Naive thymus-derived CD4-positive, alpha-beta T cell (primary cell): ENCODE measurements at places on chromosomes 2 and 18. TPM values are rescaled to one million over a fixed set of nuclear protein-coding genes. Genes with fewer than 3 reads are reported as not detected.

DNA sequence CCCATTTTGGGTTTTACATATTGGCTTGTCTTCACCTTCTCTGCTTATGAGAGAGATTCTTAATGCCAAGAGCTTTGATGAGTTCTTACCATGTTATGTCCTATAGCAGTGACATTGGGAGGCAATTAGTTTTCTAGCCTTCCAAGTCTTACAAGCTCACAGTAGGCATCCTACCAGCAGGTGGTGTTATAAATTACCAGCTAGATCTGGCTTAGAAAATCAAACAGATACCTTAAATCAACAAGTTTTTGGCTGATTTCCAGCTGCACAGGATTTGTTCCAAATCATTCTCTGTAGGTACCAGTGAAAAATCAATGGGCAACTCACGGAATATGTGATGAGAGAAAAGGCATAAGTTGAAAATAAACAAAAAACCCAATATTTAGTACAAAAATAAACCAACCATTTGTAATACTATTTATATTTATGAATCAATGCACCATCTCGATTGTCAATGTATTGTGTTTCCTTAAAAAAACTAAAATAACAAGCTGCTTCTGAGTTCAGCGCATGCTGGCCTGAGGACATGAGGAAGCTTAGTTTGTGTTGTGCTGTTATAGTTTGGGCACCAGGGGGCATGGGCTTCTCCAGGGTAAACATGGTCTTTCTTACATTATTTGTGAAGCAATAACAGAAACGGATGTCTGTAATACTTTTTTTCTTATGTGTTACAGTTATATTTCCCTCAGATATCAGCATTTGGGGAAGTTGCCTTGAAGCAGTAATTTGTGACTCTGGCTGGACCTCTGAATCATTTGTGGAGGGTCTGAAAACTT lies 34.1 kb upstream of the NXPH2 start:
- H3K36me3 ChIP-seq = no peaks in the 10 kb centered on the region
- no peaks in the 10 kb centered on the region for H3K27me3 ChIP-seq
- H3K4me3 ChIP-seq = no peak overlapping the region
- DNase-seq = no peak
- H3K4me1 ChIP-seq = no peaks in the 10 kb centered on the region

DNA sequence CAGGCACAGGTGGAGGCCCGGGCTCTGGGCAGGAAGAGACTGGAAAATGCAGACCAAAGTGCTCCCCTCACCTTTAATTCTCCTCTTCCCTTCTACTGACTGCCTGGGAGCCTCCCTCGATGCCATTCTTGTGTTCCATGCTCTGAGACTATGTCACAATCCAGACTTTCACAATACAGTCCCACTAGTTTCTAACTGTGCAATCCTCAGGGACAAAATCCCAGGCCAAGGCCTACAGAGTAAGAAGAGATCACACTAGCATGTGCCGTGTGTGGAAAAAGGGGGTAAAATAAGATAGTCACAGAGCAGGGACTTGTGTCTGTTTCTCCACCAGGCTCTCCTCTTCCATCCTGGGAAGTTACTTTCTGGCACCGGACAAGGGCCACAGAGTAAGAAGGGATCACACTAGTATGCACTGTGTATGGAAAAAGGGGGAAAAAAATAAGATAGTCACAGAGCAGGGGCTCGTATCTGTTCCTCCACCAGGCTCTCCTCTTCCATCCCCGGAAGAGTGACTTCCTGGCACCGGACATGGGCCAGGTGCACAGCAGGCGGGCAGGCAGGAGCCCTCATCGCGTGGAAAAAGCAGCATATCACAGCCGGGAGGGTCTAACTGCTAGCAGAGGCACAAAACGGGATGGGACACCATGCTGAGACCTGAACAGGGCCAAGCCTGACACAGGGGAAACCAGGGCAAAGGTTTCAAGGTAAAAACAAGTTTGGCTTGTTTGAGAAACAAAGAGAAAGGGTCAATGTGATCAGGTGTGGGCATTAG lies 9.6 kb downstream of the CYB5A start:
- no peaks in the 10 kb centered on the region for H3K27me3 ChIP-seq
- no peak overlapping the region for H3K27ac ChIP-seq
- DNase-seq = no peak
- H3K4me3 ChIP-seq = no peak overlapping the region

GRCh38 chr2:201996679-201997314 lies 36.9 kb upstream of the FZD7 start:
- H3K4me1 ChIP-seq = no peaks in the 10 kb centered on the region
- no peak overlapping the region for H3K4me3 ChIP-seq
- no peak for DNase-seq
- no peak overlapping the region for H3K27ac ChIP-seq
- no peaks in the 10 kb centered on the region for H3K36me3 ChIP-seq
- no peaks in the 10 kb centered on the region for H3K27me3 ChIP-seq

DNA sequence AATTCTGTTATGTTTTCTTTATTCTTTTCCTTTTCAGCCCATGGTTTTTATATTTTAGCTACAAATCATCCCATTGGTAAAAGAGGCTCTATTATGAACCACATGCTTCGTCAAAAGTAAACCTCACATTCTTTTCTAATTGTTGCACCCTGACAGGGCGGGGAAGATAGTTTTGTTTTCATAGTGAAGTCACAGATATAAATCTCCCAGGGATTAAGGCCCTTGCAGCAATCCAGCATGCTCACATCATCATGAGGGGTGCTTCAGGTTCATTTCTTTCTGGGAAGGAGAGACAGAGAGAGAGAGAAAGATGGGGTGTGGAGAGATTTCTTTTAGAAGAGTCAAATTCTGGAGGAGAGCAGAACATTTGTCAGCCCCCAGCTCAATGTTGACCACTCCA lies 124.5 kb upstream of the CDC42EP3 start:
- H3K4me1 ChIP-seq = no peaks in the 10 kb centered on the region
- no peak overlapping the region for H3K4me3 ChIP-seq
- no peaks in the 10 kb centered on the region for H3K36me3 ChIP-seq
- no peak for DNase-seq
- no peaks in the 10 kb centered on the region for H3K27me3 ChIP-seq

DNA sequence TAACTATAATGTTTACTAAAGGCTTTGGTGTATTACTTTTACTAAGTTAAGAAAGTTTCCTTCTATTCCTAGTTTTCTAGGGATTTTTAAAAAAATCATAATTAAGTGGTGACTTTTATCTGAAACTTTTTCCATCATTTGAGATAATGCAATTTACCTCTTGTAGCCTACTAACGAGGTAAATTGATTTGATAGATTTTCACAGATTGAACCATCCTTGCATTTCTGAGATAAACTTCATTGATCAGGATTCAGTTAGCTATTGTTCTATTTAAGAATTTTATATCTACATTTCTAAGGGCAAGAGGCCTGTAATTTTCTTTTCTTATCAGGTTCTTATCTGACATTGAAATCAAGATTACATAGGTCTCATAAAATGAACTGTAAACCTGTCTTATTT lies 178.1 kb downstream of the MIB1 start:
- no peaks in the 10 kb centered on the region for H3K27me3 ChIP-seq
- no peaks in the 10 kb centered on the region for H3K4me1 ChIP-seq
- DNase-seq = no peak

DNA sequence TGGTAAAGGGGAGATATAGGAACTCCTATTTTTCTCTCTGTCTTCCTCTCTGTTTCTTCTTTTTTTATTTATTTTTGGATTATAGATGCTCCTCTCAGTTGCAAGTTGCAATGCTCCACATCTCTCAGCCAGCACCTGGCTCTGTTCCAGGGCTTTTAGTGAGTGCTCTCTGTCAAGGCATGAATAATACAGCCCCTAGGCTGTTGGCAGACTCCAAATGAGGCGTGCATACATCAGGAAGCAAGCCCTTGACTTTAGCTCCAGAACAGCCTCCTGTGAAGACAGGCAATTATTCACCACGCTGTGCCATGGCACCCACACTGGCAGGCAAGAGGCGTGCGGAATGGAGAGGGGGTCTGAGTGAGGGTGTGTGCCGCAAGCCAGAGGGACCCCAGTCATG lies 228.1 kb upstream of the PXDN start:
- no peaks in the 10 kb centered on the region for H3K27me3 ChIP-seq
- no peak overlapping the region for H3K27ac ChIP-seq
- no peak overlapping the region for H3K4me3 ChIP-seq

DNA sequence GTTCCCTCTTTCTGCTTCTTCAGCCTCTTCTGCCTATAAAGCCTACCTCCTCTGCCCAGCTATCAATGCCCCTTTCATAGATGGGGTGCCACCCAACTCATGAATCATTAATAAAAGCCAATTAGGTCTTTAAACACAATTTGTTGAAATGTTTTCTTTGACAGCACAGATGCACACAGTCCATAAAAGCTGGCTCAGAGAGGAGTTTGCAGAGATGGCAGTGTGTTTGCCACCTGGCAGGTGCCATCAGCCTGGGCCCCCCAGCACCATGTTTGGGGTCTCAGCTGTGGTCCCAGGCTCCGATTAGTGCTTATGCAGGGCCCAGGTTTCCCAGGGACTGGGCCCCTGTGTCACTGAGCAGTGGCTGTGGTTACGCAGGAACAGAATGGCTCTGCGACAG lies 7.9 kb upstream of the MC2R start:
- no peaks in the 10 kb centered on the region for H3K4me1 ChIP-seq
- no peak for DNase-seq
- H3K27ac ChIP-seq = no peak overlapping the region
- H3K36me3 ChIP-seq = no peaks in the 10 kb centered on the region

DNA sequence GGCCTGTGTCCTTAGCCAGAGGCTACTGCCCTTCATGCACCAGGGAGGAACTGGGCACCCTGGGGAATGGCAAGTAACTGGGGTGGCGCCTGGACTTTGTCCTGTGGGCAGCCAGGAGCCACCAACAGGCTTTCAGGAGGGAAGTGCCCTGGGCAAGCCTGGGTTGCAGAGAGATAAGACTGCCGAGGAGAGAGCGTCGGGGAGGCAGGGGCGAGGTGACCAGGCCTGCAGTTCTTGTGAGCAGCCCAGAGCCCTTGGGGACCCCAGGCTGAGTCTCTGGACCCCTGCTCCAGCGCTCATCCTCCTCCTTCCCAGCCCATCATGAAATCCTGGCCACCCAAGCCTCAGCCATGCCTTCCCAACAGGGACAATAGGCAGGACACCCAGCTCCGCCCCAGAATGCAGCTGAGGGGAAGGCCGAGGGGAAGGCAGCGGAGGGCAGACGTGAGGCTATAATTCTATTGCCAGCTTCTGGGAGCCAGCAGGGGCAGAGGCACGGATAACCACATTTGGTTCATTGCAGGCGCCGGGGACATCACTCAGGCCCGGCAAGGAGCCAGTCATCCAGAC lies 25.1 kb downstream of the ADRA2B start:
- DNase-seq = no peak
- no peak overlapping the region for H3K27ac ChIP-seq
- no peaks in the 10 kb centered on the region for H3K4me1 ChIP-seq
- peaks cover 2% of the 10 kb centered on the region for H3K27me3 ChIP-seq
- no peak overlapping the region for H3K4me3 ChIP-seq
- no peaks in the 10 kb centered on the region for H3K36me3 ChIP-seq

AMER3 gene
- not detected for total RNA-seq

ZNF516 gene
- total RNA-seq = 0.94 and 1.9 TPM in 2 replicates

C1QL2 gene
- total RNA-seq = not detected
